ENCODE measurements at places on chromosomes 6 and 20.

DNA sequence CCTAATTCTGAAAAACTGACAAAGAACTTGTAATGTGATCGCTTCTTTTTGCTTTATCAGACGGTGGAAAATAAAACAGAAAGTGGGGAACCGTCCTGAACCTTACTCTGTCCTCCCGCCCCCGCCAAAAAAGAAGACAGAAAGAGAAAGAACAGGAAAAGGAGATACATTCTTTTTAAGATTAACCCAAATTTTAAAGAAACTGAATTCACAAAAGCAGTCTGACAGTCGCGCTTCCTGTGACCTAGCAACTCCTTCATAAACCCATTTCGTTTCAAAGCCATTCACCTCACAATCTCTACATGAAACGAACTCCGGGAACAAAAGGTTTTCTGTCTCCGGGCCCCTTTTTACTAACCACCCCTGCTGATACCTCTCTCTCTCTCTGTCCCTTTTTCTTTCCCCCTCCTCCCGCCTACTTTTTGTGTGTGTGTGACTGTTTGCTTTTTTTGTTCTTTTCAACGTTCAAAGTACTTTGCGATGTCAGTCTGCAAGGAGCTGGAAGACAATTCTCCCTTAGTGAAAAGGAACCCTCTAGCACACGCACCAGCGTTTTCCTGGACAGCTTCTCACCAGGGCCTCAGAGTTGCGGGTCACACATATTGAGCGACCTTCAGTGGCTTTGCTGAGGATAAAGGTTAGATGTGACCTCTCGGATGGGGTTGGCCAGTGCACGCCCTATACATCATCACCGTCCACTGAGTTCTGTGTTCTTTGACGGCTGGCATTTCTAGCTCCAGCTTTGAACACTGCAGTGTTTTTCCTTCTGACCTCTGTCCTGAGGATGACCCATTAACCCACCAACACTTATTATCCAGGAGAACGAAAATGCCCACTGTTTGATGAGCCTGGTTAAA is 530 bp upstream of the NEDD9 start:
- DNase-seq: peak; percentile 34

DNA sequence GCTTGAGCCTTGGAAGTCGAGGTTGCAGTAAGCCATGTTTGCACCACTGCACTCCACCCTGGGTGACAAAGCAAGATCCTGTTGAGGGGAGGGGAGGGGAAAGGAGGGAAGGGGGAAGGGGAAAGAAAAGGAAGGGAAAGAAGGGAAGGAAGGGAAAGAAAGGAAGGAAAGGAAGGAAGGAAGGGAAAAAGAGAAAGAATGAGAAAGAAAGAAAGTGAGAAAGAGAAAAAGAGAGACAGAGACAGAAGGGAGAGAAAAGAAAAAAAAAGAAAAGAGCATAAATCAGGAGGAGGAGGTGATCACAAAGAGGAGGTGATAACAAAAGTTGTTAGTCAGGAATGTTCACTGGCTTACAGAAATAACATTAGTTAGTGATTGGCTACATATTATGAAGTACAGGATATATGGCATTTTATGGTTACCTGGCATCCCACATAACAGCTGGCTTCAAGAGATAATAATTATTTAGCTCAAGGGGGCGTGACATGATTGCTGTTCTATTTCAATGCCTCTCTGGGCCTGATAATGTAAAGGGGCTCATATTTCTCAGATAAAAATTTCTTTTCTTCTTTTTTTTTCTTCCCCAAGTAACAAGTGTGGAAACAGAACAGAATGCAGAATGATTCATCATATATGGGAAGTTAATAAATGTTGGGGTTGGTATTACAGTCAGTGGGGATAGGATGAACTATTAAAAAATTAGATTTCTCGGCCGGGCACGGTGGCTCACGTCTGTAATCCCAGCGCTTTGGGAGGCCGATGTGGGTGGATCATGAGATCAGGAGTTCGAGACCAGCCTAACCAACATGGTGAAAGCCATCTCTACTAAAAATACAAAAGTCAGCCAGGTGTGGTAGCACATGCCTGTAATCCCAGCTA is 27.1 kb downstream of the SAMHD1 start:
- DNase-seq: no peak

GRCh38 chr6:157905590-157906342 is 75.9 kb upstream of the SYNJ2 start:
- no peak for DNase-seq

- DNase-seq: peak; percentile 4
Observed at GRCh38 chr20:6265204-6265904, 142.5 kb upstream of the FERMT1 start.

DNA sequence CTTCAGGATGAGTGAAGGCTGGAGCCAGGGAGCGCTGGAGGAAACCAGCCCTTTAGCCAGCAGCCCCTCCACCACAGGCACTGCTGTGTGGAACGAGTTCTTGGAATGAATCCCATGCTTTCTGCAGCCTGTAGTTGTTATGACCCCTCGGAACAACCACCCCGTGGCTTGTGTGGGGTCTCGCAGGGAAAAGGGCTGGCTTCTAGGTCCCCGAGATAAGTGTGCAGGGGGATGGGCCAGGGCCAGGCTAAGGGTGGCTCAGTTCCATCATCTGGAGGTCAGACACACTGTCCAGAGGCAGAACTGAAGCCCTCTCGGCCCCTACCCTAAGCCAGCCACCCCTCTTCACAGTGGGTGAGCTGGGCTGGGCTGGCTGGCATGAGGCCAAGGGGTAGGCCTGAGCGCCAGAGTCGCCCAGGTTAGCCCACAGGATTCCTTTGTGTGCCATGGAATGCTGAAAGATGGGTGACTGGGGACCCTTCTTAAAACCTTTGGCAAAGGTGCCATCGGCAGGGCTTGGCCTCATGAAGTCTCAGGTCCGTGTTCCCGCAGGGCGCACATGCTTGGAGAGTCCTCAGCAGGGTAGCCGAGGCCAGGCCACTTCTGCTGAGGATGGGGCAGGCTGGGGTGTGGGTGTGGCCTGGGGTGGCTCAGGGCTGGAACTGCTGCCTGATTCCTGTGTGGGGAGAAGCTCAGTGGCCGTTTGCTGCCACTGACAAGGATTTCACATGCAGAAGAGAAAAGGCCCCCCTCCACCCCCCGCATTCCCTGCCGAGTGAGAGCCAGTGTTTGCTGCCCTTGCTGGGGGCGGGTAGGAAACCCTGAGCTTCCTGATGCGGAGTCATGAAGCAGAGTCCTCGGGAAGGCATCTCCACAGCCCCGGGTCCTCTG is 24.6 kb downstream of the SPATA2 start:
- no peak for DNase-seq

DNA sequence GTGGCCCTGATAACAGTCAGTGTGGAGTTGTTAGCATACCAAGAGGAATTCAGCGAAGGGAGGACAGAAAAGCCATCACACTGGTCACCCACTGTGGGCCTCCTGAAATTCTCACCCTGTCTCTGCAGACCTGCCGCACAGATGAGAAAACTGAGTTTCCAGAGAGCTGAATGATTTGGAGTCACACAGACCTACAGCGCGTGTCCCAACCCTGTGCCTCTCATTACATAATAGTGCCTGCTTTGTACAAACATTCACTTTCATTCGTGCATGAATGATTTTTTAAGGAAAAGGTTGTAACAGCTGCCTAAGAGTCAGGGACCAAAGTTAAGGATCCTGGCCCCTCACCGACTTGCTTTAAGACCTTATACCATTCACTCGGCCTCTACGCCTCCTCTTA is 62.7 kb downstream of the THBS2 start:
- no peak for DNase-seq

DNA sequence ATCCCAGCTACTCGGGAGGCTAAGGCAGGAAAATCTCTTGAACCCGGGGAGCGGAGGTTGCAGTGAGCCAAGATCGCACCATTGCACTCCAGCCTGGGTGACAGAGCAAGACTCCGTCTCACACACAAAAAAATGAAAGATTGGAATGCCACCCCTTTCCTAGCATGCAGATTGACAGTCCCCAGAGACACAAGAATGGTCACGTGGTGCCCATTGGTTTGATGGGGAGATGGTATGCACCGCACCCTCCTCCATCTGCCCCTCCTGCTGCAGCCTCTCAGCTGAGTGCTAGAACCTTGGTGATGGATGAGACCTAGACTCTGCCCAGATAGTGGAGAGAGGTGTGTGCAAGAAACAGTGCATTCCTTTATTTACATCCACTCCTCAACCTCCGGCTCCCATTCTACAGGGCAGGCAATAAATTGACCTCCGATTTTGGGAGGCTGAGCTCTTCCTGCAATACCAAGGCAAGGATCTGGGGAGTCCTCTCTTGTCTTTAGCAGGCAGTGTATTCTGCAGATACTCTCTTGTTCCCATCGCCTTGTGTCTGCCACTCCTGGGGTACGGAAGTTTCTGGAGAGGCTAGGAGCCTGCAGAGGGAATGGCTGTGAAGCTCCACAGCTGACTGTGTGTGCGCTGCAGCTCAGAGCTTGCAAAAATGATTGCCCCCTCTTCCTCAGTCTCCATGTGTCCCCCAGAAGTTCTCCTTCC is 1.1 kb upstream of the RNF24 start:
- DNase-seq: no peak

- DNase-seq: no peak
Observed at GRCh38 chr6:169376458-169376857, 122.8 kb upstream of the THBS2 start.

DNA sequence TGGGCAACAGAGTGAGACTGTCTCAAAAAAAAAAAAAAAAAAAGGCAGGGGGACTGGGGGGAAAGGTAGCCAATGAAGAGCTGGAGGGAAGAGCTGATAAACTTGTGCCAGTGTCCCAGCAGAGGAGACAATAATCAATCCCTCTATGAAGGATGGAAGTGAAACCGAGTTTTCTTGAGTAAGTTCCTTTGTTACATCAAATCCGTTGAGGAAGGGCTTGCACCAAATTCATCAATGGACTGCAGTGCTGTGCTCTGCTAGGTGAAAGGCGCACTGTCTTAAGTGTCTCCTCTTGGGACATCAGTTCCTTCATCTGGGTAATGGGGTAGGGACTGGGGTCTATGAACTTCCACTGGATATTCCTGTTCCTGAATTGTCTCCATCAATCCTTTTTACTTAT is 3.0 kb upstream of the CRIP3 start:
- no peak for DNase-seq

- peak; percentile 37 for DNase-seq
Observed at GRCh38 chr6:148968771-148969602, 222.2 kb downstream of the UST start.

DNA sequence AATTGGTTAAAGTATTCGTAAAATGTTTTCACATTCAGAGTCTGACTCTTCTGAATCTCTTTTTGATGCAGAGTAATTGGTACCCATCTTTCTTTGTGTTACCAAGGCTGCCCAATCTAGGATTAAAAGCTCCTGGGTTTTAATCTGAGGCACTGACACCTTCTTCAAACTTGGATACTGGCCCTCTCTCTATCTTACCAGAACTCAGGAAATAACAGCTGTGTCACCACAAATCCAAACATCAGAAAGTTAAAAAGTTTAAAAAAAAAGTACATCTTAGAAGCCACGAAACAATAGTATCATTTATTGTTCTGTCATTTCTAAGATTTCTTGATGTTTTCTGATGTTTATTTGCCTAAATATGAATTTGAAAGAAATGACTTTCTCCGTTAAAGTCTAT is 255.5 kb upstream of the RUNX2 start:
- DNase-seq: no peak

DNA sequence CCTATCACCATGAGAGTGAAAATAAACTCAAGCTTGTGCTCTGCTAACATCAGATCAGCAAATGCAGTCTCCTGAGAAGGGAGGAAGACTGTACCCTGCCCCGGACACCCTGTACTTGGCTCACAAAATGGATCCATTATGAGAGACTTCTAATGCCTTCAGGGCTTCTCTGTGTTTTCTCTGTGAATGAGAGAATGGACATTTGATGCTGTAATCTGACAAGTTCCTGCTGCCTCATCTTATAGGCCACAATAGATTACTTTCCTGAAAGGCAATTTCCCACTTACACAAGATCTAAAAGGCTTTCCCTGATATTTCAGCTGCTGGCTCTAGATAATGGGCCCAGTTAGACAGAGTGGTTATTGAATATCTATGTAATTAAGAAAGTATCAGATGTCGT is 117.2 kb downstream of the OTOR start:
- no peak for DNase-seq

- no peak for DNase-seq
Observed at GRCh38 chr6:66848244-66848953, 1141.4 kb upstream of the EYS start.

DNA sequence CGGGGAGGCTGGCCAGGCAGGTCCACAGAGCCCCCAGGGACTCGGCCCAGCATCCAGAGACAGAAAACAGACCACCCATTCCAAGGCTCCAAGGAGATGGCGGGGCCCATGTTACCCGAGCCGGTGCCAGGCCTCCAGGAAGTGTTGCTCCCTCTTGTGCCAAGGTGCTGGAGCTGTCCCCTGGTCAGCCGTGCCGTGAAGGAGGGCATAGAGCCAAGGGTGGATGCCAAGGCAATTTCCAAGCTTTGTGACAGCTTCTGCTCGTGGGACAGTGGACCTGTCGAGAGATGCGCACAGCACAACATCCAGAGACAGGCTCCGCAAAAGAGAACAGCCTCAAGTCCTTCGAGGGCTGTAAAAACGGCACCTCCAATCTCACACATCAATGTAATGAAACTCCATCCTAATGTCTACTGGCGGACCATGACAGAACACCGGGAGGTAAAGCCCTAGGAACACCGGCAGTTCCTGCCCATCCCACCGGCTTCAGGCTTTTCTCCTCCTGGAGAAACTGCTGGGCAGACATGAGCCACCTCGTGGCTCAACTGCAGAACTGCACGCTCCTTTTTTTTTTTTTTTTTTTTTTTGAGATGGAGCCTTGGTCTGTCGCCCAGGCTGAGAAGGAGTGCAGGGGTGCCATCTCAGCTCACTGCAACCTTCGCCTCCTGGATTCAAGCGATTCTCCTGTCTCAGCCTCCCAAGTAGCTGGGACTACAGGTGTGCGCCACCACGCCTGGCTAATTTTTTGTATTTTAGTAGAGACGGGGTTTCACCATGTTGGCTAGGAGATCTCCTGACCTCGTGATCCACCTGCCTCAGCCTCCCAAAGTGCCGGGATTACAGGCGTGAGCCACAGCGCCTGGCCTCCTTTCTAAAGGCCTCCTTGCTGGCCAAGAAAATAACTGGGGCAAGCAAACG is 30.9 kb upstream of the AVP start:
- peak; percentile 64 for DNase-seq

- no peak for DNase-seq
Observed at GRCh38 chr6:116648156-116648555, 20.4 kb downstream of the ZUP1 start.

DNA sequence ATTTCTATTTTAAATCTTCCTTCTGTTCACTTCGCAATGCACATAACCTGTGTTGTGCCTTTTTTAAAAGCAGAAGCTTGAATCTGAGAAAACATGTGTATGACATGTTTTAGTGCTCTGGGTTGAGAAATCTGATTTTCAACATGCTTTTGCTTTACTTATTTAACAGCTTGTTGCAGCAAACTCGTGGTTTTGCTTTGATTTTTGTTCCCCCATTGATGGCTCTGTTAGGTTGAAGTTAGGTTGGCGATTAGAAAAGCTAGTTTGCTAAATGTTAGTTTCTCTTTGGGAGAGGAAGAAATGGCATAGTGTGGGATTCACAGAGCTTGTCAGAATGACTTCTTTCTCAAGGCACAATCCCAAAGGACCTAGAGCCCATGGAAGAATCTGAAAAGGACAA is 170.8 kb downstream of the TMEM242 start:
- DNase-seq: no peak

GRCh38 chr20:56002908-56003800 is 2.2 kb downstream of the CBLN4 start:
- no peak for DNase-seq

GRCh38 chr6:73004861-73005260 is 220.4 kb downstream of the KHDC1L start:
- no peak for DNase-seq

GRCh38 chr6:146651482-146651863 is 52.7 kb downstream of the ADGB start:
- DNase-seq: no peak

All from EL (cell line).